Left ventricle myocardium inferior (tissue), 1 donor: ENCODE measurements at places on chromosomes 16 and 17. TPM values are rescaled to one million over a fixed set of nuclear protein-coding genes. Genes with fewer than 3 reads are reported as not detected.
A peak's percentile ranks its signal among the peaks of the same experiment; 100 is the strongest.

CD300LB gene
- total RNA-seq = not detected

CAPNS2 gene
- total RNA-seq = not detected

CDH11 gene
- total RNA-seq = 20.9 TPM

TBC1D3I gene
- total RNA-seq = not detected

ITGAL gene
- 2.4 TPM for total RNA-seq

IRF8 gene
- 2.7 TPM for total RNA-seq

CCL13 gene
- total RNA-seq = 0.74 TPM

HEATR9 gene
- not detected for total RNA-seq

SMTNL2 gene
- total RNA-seq = 33.4 TPM

PERCC1 gene
- not detected for total RNA-seq

DNA sequence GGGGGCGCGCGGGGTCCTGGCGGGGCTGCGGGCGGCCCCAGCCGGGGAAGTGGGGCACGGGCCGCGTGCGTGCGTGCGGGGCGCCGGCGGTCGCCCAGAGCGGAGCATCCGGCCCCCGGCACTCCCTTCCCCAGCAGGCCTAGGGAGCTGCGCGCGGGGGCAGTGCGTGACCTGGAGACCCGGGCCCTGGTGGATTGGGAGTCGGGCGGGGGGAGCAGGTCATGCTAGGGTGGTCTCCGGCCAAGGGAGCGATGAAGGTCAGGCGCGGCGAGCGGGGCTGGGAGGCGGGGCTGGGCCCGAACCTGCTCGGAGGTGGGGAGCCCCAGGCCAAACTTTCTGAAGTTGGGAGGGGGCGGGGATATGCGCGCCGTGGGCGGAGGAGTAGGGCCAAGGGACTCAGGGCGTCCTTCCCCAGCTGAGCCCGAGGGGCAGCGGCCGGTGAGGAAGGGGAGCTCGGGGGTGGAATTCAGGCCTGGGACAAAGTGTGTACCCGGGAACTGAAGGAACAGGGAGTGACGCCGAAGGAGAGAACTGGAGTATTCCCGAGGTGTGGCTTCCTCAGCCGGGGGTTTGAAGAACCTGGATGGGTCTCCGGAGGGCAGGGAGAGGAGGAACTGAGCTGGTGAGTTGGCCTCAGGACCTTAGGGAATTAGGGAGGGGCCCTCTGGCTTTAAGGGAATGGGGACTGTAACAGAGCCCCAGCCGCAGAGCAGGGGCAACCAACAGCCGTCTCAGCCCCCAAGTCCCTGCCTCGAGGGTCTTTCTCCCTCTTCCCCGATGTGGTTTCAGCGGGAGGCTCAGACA lies 589 bp downstream of the XYLT2 start:
- DNase-seq = peak; percentile 47

- no peak for DNase-seq
These were observed 2.8 kb downstream of the DNASE1L2 start for GRCh38 chr16:2238838-2239675.

GRCh38 chr17:46266656-46267544 lies 28.0 kb upstream of the LRRC37A start:
- peak; percentile 89 for DNase-seq

GRCh38 chr17:28402224-28402630 lies 3.8 kb downstream of the SLC46A1 start:
- DNase-seq = no peak

- DNase-seq = no peak
These were observed 83.5 kb upstream of the DNAJA2 start for GRCh38 chr16:47056688-47057629.

DNA sequence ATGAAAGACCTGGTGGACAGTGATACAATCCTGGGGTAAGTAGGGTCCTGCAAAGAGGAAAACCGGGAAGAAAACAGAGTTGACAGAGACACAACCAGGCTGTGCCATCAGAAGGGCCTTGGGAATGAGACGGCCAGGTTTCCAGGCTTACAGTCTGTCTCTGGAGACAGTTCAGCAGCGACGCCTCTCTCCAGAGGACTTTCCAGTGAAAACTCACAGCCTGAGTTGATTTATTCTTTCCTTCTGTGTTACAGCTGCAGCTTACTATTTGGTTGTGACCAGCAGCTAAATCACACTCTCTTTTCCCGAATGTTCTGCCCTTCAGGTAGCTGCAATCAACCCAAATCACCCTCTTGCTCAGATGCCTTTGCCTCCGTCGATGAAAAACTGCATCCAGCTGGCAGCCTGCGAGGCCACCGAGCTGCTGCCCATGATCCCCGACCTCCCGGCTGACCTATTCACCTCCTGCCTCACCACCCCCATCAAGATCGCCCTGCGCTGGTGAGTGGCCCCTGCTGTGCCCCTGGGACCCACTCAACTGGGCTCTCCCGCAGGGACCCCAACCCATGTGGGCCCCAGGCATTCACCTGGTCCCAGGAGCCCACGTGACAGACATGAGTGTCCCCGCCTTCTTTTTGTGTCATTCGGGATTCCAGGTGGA lies 209.2 kb downstream of the RPTOR start:
- no peak for DNase-seq

DNA sequence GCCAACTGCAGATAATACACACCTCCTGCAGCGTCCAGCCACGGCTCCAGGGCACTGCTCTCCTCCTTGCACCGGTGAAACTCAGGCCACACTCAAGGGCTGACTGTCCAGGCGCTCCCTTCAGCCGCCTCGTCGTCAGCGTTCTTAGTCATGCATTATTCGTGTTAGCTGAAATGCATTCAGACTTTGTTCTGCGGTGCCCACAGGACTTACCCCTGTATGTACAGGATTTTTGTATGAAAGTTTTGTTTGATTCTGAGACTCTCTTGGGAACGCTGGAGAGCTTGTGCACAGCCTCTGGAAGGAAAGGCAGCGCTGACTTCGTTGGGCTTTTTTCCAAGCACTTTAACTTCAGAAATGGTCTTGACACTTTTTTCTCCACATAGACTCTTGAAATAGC lies 22.1 kb downstream of the CIBAR2 start:
- DNase-seq = no peak

DNA sequence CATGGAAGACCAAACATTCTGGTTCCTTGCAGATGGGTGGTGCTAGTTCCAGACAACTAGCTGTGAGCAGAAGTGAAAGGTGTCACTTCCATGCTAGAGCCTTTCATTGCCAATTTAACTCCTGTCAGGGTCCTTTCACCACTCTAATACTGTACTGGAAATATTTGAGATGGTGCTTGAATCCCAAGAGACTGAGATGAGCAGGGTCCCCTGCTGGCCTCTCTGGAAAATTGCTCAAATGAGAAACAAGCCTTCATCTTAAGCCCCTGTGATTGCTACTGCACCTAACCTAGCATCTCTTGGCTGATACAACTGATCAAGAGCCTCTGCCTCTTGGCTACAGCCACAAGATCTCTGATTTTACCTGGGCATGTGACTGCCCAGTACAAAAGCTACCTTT lies 7.4 kb upstream of the VAC14 start:
- DNase-seq = no peak

DNA sequence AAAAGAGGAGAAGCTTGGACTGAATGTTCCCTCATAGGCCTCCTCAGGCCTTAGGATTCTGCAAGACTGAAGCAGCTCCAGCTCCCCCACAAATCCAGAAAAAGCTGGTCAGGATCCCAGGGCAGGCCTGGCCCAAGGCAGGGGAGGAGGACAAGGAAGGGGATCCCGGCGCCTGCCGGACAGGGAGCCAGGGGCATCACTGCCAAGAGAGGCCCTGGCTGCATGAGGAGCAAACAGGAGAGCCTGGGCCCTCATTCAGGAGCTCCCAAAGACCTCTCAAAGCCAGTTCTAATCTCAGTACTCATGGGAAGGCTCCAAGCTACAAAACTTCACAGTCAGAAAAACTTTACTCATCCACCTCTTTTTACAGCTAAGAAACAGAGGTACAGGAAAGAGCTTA lies 67.3 kb downstream of the ZNF423 start:
- DNase-seq = peak; percentile 46

- DNase-seq = no peak
These were observed 34.9 kb downstream of the LITAF start for GRCh38 chr16:11551842-11552241.

DNA sequence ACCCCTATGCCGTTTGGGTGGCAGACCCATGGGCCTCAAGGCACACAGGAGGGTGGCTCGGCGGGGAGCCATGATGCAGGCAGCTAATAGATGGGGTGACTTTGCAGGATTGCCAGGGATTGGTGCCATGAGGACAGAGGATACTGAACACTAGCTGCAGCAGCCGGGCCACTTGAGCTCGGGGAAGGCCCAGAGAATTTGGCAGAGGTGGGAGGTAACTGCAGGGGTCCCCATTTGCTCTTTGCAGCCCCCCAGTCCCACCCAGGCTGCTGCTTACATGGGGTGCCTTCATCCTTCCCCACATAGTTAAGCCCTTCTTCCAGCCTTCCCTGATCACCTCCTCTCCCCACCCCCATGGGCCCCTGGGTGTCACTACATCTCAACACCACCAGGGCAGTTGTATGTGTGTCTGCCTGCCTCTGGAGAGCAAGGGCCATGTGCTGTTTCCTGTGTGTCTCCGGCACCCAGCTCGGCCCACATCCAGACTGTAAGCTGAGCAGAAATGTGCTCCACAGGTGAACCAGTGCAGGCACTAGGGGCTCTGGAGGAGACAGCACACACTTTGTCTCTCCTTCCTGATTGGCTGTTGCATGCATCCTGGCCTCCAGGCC lies 52.0 kb downstream of the SREBF1 start:
- DNase-seq = no peak

GRCh38 chr17:78988152-78988551 lies 8.4 kb upstream of the LGALS3BP start:
- peak; percentile 4 for DNase-seq

DNA sequence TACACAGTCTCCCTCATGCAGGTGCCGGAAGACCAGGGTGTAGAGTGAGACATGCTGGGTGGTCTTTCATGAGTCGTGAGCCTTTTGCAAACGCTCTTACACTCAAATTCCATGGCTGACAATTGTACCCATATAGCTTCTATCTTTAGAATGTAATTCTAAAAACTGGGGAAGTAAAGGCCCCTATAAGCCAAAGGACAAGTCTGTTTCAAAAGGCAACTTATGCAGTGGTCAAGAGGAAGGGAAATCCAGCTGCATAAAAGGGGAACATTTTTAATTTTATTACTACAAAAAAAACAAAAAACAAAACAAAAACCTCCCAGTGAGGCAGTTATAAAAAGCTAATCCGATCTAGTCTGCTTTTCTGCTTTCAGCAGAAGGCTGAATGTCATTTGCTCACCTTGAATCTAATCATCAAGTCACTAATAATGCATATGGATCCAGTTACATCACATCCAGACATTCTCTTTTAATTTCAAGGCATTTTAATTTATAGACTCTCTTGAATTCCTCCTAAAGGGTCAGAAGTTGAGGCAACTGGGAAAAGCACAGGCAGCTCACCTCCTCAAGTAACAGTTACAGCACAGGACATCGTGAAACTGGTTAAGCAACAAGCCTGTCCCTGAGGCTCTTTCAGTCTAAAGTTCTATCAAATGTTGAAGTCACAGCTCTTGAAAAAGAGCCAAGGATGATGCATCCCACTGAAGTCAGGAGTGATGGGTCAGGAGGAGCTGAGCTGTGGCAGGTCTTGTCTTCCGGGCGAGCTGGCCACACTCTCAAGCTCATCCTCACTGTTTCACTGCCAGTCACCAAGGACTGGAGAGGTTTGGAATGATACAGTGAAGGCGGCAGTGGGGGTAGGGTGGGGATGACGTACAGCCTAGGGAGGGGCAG lies 99.7 kb downstream of the VPS53 start:
- DNase-seq = no peak

GRCh38 chr16:85082173-85083050 lies 29.9 kb downstream of the CIBAR2 start:
- no peak for DNase-seq

DNA sequence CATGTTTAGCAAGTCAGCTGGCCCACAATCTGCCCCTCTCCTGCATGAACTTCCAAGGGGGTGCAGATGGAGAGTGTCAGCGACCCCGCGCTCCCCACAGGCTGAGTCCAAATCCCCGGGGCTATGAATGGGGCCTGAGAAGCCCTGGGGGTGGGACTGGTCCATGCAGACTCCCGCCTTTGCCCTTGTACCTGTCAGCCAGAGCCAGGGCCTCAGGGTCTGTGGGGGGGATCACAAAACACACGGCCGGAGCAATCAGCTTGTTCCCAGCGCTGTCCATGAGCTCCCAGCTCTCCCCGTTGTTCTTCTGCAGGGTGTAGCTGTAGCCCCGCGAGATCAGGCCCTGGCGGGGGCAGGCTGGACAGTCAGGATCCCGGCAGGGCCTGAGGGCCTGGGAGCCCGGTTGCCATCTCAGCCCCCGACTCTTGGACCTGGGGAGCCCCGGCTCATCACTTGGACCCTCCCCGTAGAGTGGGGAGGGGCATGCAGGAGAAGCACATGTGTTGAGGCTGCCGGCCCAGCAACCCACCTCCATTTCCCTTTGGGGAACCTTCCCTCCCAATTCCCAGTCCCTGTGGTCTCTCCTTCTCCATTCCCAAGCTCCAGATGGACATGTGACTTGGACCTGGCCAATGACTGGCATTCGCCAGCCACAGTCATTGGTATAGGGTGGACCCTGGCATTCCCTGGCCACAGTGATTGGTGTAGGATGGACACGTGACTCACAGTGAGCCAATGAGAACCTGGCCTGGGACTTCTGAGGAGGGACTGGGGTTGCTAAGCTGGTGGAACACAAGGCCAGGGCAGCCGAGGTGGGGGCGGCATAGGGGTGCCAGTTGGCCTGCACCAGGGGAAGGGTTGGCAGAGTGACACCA lies 42.4 kb downstream of the PPL start:
- no peak for DNase-seq

GRCh38 chr17:9959377-9959981 lies 54.4 kb upstream of the RCVRN start:
- no peak for DNase-seq

- DNase-seq = no peak
These were observed 24.6 kb upstream of the LRRC75A start for GRCh38 chr17:16516594-16517051.

DNA sequence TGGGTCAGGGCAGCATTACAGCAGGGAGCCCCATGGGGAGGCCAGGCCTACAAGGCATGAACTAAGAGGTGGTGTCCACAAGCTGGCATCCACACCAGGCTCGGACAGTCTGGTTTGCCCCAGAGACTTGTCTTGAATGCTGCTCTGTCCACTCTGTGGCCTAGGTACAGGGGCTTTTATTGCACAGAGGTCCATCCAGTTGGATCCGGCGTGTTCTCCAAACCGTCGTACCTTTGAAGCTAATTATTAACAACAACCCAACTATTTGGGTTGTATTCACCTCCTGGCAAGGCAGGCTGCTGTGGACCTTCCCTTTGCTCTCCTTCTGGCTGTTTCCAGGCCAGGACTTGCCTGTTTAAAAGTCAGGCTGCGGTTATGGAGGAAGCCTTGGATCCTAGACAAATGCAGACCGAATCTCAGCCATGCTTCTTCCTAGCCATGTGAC lies 123.4 kb downstream of the CLEC16A start:
- no peak for DNase-seq

- no peak for DNase-seq
These were observed 1.4 kb upstream of the STH start for GRCh38 chr17:45997624-45998023.

GRCh38 chr16:56880176-56880575 lies 15.2 kb downstream of the SLC12A3 start:
- DNase-seq = no peak
